ENCODE measurements at places on chromosomes 6 and 20.

- peak; percentile 72 for DNase-seq
- H3K36me3 ChIP-seq = no peaks in the 10 kb centered on the region
- H3K4me3 ChIP-seq = no peak overlapping the region
- peak overlapping the region; percentile 79 for H3K27ac ChIP-seq
- no peaks in the 10 kb centered on the region for H3K27me3 ChIP-seq
These were observed 9.5 kb upstream of the HLA-DOA start for GRCh38 chr6:33018904-33019303.

- H3K4me3 ChIP-seq = no peak overlapping the region
- no peaks in the 10 kb centered on the region for H3K27me3 ChIP-seq
- H3K27ac ChIP-seq = peak overlapping the region; percentile 42
- H3K4me1 ChIP-seq = peaks cover 22% of the 10 kb centered on the region
These were observed 203.5 kb upstream of the CITED2 start for GRCh38 chr6:139577763-139578604.

GRCh38 chr6:127938701-127939100, 37.8 kb upstream of the THEMIS start:
- H3K27ac ChIP-seq = no peak overlapping the region
- H3K36me3 ChIP-seq = no peaks in the 10 kb centered on the region
- DNase-seq = no peak
- H3K27me3 ChIP-seq = no peaks in the 10 kb centered on the region
- H3K4me1 ChIP-seq = no peaks in the 10 kb centered on the region
- no peak overlapping the region for H3K4me3 ChIP-seq

GRCh38 chr6:111718990-111719389, 113.3 kb upstream of the TRAF3IP2 start:
- no peaks in the 10 kb centered on the region for H3K27me3 ChIP-seq
- no peak overlapping the region for H3K27ac ChIP-seq
- H3K4me3 ChIP-seq = no peak overlapping the region
- no peaks in the 10 kb centered on the region for H3K4me1 ChIP-seq

- peak overlapping the region; percentile 63 for H3K27ac ChIP-seq
- no peaks in the 10 kb centered on the region for H3K27me3 ChIP-seq
- no peak for DNase-seq
These were observed 277.5 kb upstream of the MAN1A1 start for GRCh38 chr6:119626884-119627619.

DNA sequence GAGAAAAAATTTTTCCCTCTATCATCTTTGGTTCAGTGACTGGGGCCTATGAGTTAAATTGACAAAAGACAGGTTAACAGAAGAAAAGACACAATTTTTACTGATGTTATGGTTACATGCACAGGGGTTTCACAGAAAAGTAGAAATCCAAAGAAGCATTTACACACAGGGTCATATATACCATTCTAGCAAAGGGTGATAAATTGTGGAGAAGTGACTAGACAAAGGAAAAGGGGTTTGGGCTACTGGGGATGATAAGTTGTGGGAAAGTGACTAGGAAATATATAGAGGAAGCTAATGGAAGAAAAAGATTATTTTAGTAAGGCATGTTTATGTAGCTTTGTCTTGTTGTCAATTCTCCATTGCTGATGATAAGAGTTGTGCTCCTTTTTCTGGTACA, 276.7 kb upstream of the JARID2 start:
- no peaks in the 10 kb centered on the region for H3K27me3 ChIP-seq
- H3K27ac ChIP-seq = no peak overlapping the region
- no peak for DNase-seq
- H3K36me3 ChIP-seq = no peaks in the 10 kb centered on the region
